CD4-positive, alpha-beta T cell (primary cell): ENCODE measurements at places on chromosomes 6 and 20.

DNA sequence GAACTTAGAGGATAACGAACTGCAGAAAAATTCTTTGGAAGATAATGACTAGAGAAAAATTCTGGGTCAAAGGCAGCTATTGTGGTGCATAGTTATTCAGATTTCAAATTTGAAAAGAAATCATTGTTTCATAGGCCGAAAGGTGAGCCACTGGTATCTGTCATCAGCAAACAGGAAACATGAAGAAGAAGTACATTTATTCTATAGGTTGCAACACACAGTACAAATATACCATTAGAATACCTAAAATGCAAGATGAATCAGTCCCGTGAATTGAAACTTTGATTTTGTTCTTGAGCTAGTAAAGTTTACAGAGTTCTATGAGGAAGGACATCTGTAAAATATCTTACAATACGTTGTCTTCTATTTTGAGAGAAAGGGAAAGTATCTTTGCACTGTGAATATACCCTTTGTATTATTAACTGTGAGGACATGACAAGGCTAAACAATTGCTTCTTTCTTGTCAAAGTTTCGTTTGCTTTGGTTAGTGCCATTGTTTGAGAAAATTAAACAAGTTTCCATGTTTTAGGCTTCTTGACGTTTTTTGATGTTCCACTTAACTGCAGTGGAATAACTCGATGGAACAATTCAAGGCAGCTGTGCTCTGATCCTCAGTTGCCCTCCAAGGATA, 84.7 kb downstream of the HDGFL1 start:
- no peak for DNase-seq

DNA sequence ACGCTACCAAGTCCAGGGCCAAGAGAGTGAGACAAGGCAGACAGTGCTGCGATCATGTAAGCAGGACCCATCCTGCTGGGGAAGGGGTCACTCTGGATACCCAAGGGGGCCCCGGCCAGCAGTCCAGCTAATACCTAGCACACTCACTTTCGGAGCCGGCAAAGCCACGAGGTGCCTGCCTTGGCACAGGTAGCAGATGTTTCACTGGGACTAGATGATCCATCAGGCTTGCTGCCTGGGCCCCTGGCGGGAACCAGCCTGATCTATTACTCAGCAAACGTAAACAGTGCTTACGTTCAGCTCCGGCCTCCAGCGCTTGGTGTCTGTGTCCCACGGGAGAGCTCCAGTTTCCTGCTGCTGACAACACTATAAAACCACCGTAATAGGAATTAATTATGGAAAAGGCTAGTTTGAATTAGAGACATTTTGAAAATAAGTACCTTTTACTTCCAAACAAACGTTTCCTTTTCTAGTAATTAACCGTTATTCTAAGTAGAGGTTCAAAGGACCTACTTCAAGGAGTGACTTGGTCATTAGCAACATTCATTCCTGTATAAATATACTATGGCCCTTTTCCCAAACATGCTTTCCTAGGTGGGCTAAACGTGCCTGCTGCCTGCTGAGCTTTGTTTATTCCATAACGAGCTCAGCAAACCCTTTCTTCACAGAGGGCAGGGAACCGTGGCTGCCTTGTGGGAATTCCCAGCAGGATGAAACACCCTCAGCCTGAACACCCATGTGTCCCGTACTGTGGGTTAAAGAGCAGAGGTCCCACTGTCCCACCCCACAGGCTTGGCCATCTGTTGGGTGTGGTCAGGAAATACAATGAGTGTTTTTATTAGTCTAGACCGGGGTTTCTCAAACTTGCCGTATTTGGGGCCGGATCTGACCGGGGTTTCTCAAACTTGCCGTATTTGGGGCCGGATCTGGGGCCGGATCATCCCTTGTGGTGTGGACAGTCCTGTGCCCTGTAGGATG, 18.4 kb downstream of the SLC22A23 start:
- DNase-seq: no peak

DNA sequence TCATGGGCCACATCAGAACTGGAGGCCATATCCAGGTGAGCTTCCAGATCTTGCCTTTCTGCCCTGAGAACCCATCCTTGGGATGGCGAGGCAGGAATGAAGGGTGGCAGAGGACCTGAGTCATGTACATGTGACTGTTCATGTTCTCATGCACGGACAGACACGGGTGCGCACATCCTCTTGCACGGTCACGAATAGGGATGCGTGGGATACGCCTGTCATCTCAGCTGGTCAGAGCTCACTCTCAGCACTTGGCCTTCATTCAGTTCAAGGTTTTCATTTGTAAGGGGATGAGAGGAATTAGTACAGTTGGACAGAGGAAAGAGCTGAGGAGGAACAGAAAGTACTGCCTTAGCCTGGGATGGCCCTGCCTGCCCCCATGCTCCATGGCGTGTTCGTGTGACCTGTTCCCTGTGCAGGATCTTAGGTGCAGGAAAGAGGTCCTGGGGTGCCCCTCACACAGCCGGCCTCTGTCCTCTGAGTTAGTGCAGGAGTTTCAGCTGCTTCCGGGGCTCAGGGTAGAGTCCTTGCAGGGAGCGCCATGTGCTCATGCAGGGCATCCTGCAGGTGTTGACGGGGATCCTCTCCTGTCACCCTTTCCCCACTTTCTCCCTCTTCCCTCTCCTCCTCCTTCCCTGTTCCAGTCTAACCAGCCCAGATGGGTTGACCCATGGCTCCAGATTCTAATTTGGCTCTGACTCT, 173.4 kb downstream of the DTNBP1 start:
- DNase-seq: no peak

DNA sequence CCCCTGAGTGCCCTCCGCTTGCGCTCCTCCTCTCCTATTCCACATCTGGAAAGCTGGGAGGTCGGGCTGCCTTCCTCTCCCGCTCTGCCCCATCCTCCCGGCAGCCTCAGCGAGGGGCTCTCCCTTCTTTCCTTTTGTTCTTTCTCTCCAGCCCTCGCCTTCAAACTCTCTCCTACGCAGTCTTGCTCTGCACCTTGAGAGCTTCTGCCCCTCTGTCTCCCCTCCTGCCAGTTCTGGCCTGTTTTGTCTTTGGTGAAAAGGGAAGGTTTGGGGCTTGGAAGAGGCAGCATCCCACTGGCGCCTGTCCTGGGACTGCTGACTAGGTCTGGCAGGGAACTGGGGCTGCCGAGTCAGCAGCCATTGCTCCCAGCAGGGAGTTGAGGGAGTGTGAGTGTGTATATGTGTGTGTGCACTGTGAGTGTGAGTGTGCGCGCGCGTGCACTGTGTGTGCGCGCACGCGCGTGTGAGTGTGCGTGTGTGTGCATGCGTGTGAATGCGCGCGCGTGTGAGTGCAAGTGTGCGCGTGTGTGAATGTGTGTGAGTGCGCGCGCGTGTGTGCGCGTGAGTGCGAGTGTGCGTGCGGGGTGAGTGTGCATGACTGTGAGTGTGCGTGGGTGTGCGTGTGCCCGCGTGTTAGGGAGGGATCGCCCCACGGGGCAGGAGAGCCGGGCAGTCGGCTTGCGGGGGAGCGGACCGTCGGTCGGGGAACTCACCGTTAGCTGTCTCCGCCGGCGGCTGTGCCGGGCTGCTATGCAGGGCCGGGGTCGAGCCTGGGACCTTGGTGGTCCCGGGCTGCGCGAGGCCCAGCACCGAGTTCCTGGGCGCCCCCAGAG, 523 bp downstream of the CPXM1 start:
- DNase-seq: no peak

GRCh38 chr20:16816192-16816591, 68.0 kb downstream of the OTOR start:
- DNase-seq: no peak

- no peak for DNase-seq
These were observed 22.3 kb upstream of the PXDC1 start for GRCh38 chr6:3773678-3774298.

DNA sequence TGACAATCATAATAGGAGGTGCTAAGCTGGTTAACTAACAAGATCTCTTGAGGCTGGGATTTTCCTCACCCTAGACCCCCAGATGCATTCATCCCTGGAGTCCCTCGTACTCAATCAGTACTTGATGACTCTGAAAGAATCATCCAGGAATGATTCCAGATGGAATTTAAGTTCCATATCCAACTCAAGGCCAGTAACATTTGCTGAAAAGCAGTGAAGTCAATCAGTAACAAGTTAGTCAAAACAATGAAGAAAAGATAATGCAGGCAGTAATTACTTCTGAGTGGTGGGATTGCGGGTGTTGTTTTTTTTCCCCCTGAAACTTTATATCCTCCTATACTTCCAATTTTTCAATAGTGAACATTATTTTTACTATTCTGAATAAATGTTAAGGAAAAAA, 18.6 kb downstream of the GMDS start:
- DNase-seq: no peak

DNA sequence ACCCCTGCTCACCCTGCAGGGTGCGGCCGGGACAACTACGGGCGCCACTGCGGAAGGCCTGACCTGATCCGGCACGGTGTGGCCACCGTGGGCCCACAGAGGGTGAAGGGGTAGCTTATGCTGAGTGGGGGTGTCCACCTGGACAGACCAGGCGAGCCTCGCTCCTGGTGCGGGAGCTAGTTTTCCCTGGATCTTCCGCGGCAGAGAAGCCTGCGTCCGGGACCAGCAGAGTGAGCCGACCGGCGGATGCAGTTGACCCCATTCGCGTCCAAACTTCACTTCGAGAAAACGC, 38.2 kb downstream of the NCR2 start:
- DNase-seq: no peak

GRCh38 chr6:14450578-14450977, 333.0 kb downstream of the CD83 start:
- no peak for DNase-seq

DNA sequence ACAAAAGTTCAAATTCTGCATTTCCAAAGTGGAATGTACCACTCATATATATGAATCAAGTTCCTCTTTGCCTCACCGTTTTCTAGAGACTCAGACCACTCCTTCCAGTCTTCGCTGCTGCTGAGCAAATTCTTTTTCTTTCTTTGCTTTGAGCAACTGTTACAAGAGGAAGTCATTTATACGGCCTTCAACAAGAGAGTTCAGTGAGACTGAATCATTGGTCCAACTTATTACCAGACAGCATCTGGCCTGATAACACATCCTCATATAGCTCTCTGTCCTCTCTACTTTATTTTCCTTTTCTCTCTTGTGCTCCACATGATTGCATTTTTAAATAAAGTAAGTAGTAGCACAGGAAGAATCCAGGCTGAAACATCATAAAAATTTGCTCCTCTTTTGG, 652.7 kb downstream of the PHF3 start:
- DNase-seq: no peak

GRCh38 chr20:59004763-59005522, 2.1 kb downstream of the CTSZ start:
- peak; percentile 26 for DNase-seq

GRCh38 chr6:106609699-106610098, 19.6 kb downstream of the RTN4IP1 start:
- no peak for DNase-seq

GRCh38 chr20:17735959-17736621, 36.3 kb downstream of the BANF2 start:
- DNase-seq: no peak

DNA sequence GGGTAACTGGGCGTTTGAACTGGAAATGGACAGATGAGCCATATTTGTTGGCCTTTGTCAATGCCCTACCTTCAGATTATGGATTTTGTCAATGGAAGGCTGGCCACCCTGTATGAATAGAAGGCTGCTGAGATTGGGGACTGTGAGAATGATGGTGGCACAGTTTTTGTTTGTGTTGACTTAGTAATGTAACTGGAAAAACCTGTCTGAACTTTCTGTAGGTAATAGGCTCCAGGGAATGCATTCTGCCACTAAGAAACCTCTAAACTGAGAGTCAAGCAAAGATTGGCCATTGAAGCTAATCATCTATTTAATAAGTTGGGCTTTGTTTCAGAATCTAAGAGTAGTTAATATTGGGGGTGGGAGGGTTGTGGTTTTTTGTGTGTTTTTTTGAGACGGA, 97.5 kb downstream of the FOXO3 start:
- DNase-seq: no peak

- DNase-seq: no peak
These were observed 144.6 kb upstream of the AGPAT4 start for GRCh38 chr6:161418463-161418945.

DNA sequence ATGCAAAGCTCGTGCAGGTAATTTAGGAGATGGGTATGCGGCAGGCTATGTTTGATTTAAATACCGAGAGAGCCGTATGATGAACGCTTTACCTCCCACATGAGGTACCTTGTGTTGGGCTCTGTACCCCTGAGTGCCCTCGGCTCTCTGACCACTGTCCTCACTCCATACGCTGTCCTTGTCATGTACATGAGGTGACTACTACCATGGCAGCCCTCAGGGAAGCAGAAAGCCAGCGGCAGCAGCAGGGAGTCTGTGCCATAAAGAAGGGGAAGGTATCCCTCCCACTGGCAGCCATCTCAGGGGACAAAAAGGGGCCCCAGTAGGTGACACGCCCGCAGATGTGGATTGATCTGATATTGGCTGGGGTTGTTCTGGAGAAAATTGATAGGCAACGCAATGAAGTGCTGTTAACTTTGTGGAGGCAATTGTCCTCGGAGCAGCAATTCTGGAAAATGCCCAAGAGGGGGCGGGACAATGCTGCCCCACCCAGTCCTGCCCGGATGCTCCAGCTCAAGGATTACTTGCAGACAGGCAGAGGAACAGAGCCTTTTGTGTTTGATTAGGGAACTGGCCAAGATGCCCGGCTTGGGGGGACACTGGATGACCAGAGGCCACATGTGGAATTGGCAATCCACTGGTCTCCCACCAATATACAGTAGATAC, 38.0 kb upstream of the HSF2 start:
- no peak for DNase-seq

GRCh38 chr20:46122516-46123481, 4.7 kb downstream of the CD40 start:
- no peak for DNase-seq

DNA sequence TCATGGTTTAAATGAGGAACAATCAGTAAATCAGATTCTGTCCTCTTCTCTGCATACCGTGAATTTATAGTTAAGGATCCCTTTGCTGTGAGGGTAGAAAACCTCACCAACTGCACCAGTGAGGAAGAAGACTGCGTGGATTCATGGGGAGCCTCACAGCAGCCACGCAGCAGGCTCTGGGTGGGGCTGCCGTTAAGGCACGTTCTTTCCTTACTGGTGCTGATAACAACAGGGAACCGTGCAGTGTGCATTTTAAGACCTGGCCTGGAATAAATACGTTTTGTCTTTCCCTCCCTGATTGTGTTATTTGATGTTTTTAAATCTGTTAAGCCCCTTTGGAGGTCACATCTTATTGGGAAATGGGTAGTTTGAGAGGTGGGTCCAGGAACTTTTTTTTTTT, 17.6 kb upstream of the MYLK2 start:
- DNase-seq: no peak

GRCh38 chr6:35391240-35391968, 49.0 kb downstream of the PPARD start:
- DNase-seq: peak; percentile 20

- no peak for DNase-seq
These were observed 18.9 kb upstream of the DEF6 start for GRCh38 chr6:35278708-35279107.

DNA sequence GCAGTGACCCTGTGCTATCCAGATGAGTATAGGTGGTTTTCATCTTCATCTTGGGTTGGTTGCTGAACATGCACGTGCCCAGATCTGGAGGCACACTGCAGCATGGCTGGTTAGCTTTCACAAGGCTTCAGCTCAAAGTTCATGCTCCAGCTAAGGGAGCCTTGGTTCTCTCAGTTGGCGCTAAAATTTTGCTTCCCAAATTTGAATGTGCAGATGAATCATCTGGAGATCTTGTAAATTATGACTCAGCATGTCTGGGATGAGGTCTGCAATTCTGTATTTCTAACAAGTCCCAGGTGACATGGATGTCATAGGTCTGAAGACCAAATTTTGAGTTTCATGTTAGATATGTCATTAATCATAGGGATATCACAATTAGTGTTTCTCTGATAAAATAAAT, 230.8 kb downstream of the FOXA2 start:
- no peak for DNase-seq

GRCh38 chr6:144582939-144583613, 297.9 kb downstream of the UTRN start:
- DNase-seq: no peak
